Smooth muscle cell of trachea (primary cell): ENCODE measurements at places on chromosomes 11 and 22. TPM values are rescaled to one million over a fixed set of nuclear protein-coding genes. Genes with fewer than 3 reads are reported as not detected.

The CCDC82 gene
- total RNA-seq: 7.8 and 18.6 TPM in 2 replicates

The SLC6A5 gene
- total RNA-seq: under 0.01 TPM in 1 of 2 replicates, not detected in the other

The CCDC157 gene
- 2.3 and 4.0 TPM in 2 replicates for total RNA-seq

The SNX15 gene
- 12.9 and 23.5 TPM in 2 replicates for total RNA-seq

The SMC1B gene
- not detected in 2 replicates for total RNA-seq

The SHANK3 gene
- total RNA-seq: 0.29 and 1.5 TPM in 2 replicates

The CNIH2 gene
- 0.15 and 0.17 TPM in 2 replicates for total RNA-seq

The OVOL1 gene
- total RNA-seq: not detected in 2 replicates
